Stromal cell of bone marrow (primary cell): ENCODE measurements at places on chromosomes 5 and 9.
A peak's percentile ranks its signal among the peaks of the same experiment; 100 is the strongest.

DNA sequence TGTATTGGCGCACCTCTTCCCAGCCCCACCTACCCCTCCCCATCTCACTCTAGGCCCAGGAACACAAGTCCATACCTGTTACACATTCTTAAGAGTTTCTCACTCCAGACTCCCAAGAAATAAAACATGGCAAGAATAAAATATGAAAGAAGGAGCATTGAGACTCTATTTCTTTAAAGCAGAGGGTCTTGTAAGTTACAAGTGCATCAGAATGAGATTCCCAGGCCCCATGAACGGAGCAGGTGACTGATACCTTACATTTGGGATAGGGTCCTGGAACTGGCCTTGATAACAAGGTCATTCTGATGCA lies 5.7 kb downstream of the EGR1 start:
- DNase-seq: no peak

GRCh38 chr9:87350915-87351314 lies 146.8 kb upstream of the DAPK1 start:
- peak; percentile 33 for DNase-seq

DNA sequence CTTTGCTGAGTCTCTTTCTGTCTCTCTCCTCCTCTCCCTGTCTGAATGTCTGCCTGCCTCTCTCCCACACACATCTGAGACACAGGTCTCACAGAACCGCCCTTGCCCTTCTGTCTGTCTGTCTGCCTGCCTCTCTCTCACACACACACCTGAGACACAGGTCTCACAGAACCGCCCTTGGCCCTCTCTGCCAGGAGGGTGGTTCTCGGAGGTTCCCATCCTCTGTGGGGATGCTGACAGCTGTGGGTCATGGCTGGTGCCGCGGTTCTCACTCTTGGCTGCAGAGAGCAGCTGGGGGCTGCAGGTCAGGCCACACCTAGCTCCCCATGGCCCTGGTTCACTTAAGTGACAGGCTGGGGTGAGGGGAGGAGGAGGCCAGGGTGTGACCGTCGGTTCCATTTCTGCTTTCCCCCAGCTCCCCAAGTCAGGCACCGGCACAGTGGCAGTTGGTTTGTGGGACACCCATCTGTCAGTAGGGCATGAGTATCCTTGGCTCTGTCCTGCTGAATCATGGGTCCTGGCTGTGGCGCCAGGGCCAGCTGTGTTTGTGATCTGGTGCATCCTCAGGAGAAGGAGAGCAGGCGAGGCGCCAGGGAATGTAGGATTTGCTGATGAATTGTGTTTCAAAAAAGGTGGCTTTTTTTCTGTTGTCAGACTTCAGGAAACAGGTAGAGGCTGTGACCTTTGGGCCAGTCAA lies 42.3 kb upstream of the CLPTM1L start:
- DNase-seq: no peak

DNA sequence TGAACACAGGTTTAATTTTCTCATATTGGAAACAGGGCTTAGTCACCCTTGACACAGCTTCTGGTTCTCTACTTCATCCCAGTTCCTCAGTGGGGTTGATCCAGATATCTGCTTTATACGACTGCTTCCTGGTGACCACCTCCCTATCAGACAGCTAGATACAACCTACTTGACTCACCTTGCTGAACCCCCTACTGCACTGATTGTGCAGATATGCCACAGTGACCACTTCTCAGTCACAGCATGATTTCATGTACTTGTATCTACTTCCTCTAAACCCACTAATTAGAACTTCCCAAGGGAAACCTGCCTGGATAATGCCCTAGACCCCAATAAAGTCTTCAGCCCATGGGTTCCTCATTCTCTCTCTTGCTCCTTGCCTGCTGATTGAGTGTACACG lies 18.4 kb upstream of the RFK start:
- DNase-seq: no peak
